ENCODE measurements at places on chromosomes 16 and 17. TPM values are rescaled to one million over a fixed set of nuclear protein-coding genes. Genes with fewer than 3 reads are reported as not detected.

GRCh38 chr17:46984341-46984740, 5.3 kb upstream of the RPRML start:
- DNase-seq, result no peak

The LRRC37A gene
- 5.4 TPM for total RNA-seq

GRCh38 chr17:82950525-82951102, 110.8 kb upstream of the ZNF750 start:
- no peak for DNase-seq

GRCh38 chr16:47037396-47037745, 63.9 kb upstream of the DNAJA2 start:
- DNase-seq, result peak; percentile 48

DNA sequence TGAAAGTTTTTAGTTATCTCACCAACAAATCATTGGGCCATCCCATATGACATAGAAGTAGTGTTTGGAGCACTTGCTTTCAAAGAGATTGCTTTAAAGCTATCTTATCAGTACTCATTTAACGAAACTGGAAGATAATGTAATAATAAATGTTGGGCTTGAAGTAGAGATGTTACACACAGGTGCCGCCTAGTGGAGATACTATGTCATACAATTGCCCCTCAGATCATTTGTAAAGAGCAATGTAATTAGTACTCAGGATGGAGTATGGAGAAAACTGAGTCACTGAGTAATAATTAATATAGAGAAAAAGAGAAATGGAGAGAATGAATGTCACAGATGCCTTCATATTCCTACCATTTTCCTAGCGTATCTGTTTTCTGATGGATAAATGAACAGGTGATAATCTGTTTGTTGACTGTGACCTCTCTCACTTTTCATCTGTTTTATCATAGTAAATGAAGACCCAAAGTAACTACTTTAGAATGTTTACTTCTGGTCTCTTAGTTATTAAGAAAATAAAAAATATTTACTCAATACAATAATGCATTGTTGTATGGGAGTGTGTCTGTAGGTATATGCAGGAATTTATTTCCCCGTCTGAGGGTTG, 80.4 kb downstream of the EFCAB5 start:
- DNase-seq, result peak; percentile 66

- peak; percentile 21 for DNase-seq
These were observed 1.5 kb upstream of the ALDH3A2 start for GRCh38 chr17:19646788-19647696.

GRCh38 chr16:82379551-82379950, 209.5 kb upstream of the MPHOSPH6 start:
- DNase-seq, result no peak

DNA sequence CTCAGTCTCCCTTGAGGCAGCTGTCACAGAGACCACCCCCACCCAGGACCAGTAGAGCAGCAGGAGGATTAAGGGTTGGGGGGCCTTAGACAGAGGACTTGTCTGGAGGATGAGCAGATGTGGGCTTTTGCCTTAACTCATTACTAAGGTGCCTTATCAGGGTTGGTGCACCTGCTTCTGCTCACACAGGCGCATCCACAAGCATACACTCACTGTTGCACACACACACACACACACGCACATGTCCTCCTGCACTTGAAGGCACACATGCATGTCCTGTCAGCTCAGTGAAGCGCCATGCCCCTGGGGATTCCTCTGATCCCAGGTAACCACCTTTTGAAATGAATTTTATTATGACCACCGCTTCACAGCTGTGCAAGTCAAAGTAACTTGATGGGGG, 1.2 kb downstream of the GFAP start:
- DNase-seq, result no peak

- DNase-seq, result no peak
These were observed 195.3 kb downstream of the STX8 start for GRCh38 chr17:9380361-9380760.

DNA sequence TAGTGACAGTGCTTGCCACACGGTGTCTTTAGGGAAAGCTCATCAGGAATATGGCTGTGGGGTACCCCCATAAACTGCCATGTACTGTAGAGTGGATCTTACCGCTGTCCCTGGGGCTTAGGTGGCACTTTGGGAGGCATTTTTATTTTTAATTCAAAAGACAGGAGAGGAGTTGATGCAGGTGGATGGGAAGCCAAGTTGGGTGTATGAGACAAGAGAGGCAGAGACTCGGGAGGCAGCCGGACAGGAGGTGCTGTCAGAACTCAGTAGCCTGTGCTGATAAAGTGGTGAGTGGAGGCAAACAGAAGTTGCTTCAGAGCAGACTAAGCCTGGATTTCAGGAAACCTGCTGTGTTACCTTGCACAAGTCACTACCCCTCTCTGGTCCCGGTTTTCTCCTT, 185.9 kb downstream of the TMEM132E start:
- no peak for DNase-seq

GRCh38 chr16:52446080-52446479, 100.9 kb downstream of the TOX3 start:
- DNase-seq, result no peak

DNA sequence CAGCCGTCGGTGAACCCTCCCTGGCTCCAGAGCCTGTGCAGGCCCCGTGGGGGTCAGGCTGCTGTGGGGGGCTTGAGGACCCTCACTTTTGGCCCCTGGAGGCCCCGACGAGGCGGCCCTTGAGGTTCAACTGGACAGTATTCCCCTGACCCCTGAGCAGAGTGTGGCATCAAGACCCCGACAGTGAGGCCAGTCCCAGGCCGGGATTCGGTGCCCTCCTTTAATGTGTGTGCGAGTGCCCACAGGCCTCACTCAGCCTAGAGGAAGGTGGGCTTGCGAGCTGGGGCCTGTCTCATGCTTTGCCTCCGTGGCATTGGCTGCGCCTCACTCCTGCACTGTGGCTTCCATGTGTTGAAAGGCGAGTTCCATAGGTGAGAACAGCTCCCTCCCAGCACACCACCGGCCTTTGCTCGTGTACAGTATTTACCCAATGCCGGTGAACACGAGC, 94.5 kb downstream of the METRNL start:
- DNase-seq, result no peak

DNA sequence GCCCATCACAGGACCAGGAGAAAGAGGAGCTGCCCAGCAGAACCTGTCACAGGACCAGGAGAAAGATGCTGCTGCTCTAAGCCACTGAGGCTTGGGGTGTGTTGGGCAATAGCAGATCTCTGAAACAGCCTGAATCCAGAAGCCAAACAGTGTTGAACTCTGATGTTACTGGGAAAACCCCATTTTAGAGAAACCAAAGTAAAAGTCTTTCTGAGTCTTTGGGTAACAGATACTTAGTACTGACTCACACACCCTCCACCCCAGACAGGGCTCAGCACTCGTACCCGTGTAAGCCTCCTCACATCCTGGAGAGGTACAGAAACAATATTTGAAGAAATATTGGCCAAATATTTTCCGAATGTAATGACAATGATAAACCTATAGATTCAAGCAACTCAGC, 82.8 kb upstream of the GNG13 start:
- no peak for DNase-seq

The CCL14 gene
- total RNA-seq, result not detected

GRCh38 chr16:72937916-72938794, 109.8 kb downstream of the ZFHX3 start:
- peak; percentile 32 for DNase-seq

The SPATA32 gene
- total RNA-seq, result not detected

The USP7 gene
- total RNA-seq, result 76.3 TPM

DNA sequence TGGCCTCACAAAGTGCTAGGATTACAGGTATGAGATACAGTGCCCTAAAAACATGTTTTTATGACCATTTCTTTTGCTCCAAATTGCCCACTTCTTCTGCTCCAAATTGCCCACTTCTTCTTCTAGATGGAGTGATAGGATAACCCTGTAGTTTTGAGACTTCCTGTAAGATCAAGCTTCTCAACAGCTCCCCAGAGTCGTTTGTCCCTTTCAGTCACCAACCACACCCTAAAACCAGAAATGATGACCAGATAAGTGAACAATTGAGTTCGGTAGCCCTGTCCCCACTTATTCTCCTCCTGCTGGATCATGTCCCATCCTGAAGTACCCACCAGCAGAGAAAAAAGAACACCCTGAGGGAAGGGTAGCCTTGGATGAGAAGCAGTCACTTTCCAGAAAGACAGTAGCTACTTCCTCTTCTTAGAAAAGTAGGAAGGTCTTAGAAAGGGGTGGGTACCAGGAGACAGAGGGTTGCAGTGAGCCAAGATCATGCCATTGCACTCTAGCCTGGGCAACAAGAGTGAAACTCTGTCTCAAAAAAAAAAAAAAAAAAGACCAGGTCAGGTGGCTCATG, 2.5 kb downstream of the ODAD4 start:
- DNase-seq, result no peak

The LAT gene
- total RNA-seq, result 2.9 TPM

The KIF18B gene
- total RNA-seq, result 15.1 TPM

GRCh38 chr16:2292221-2292620, 24.3 kb upstream of the RNPS1 start:
- no peak for DNase-seq
